ENCODE measurements at places on chromosomes 12 and 14.

- DNase-seq, result no peak
These were observed 30.9 kb downstream of the NIN start for GRCh38 chr14:50800032-50800431.

DNA sequence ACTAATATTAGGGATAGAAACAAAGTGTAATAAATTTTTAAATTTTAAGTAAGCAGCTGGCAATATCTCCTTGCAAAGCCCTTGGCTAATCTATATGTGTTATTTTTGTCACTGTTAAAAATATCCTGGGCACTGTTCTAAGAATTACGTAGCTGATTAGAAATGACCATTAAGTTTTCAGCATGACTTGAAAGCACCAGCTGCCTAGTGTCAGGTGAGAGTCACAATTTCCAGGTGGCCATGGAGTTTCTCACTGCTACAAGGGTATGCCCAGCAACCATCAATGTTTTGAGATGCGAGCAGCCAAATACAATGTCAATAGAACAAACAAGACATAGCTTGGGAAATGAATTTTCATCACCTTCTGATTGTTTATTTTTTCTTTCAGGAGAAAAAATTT, 23.3 kb upstream of the GYS2 start:
- no peak for DNase-seq

DNA sequence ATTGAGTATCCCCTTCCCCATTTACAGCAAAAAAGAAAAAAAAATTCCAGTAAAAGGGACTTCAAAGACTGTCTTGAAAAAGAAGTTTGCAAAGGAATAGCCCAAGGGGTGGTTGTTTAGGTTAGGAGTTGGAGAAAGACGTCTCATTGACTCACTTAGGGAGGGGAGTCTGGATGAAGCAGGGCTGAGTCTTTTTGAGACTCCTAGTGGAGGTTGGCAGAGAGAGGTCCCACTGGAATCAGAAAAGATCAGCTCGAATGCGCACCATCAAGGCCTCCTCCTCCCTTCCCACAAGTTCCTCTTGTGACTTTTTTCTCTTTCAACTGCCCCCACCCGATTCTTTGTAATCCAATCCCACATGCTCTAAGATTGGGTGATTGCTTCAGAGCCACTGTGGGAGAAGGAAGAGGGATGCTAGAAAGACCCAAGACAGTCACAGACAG, 1.9 kb downstream of the ARHGEF40 start:
- DNase-seq, result no peak

GRCh38 chr14:104580961-104581360, 1.4 kb downstream of the C14orf180 start:
- no peak for DNase-seq

DNA sequence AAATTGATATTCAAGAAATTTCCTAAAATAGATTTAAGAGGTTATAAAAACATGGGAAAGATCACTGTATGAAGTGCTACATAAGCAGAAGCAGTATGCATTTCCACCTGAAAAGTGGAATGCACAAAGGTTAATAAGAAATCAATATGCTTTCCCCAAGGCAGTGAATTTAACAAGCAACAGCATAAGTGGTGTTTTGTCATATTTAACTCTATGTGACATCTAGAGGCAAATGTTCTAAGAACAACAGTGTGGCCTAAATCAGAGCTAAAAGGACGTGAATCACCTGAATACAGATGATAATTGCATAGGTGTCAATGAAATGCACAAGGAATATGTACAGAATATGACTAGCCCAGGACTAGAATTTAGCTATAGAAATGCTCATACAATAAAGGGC, 49.5 kb downstream of the SLC2A13 start:
- DNase-seq, result no peak

GRCh38 chr14:52080808-52081755, 12.2 kb upstream of the NID2 start:
- DNase-seq, result no peak

GRCh38 chr14:30527196-30527595, 31.8 kb upstream of the G2E3 start:
- DNase-seq, result no peak

DNA sequence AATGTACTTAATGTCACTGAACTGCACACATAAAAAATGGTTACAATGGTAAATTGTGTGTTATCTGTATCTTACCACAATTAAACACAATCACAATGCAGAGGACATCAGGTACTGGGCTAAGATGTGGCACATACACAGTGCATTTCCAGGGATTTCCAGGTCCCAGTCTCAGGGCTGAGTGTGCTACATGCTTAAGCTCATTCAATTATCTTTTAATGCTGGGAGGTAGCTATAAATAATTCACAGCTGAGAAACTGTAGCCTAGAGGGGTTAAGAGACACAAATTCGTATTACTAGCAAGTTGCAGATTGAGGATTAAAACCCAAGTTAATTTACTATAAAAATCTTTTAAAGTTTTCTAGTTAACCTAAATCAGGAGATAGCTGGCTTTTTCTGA, 67.1 kb downstream of the CRACR2A start:
- no peak for DNase-seq

GRCh38 chr12:91098941-91099340, 12.4 kb downstream of the LUM start:
- no peak for DNase-seq

GRCh38 chr12:98446682-98447081, 68.7 kb upstream of the TMPO start:
- DNase-seq, result no peak
